ENCODE measurements at places on chromosomes 2 and 18.

- no peak for DNase-seq
Measured at GRCh38 chr2:37333256-37333655, 8.6 kb upstream of the PRKD3 start.

- DNase-seq = peak; percentile 62
Measured at GRCh38 chr2:18749912-18750526, 160.7 kb upstream of the NT5C1B start.

DNA sequence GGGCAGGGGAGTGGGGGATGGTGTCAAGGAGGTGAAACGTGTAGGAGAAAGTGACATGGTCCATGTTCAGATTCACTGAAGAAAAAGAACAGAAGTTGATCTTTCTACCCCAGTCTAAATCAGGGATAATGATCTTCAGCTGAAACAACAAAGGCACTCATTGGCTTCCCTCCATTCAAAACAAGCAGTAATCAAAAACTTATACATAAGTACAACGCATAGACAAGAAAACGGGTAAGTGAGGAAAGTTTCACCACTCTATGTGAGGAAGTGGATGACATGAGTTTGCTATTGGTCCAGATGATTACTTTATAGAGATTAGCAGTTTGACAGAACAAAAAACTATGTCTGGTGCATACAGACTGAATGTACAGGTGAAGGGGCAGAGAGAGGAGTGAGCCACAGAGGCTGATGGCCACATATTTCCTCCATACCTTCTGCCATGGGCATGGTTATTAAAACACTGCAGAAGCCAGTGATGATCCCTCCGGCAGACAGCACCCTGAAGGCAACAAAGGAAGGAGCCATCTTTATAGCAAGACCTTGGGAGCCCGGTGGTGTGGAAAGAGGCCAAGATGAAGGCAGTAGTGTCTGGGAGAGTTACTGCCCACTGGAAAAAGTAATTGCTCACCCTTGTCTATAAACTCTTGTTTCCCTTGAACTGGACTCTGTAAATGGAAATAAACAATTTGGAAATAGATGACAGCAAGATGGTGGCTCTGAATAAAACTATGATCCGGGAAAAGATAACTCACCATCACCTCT is 57.7 kb downstream of the SLC25A12 start:
- DNase-seq = no peak

DNA sequence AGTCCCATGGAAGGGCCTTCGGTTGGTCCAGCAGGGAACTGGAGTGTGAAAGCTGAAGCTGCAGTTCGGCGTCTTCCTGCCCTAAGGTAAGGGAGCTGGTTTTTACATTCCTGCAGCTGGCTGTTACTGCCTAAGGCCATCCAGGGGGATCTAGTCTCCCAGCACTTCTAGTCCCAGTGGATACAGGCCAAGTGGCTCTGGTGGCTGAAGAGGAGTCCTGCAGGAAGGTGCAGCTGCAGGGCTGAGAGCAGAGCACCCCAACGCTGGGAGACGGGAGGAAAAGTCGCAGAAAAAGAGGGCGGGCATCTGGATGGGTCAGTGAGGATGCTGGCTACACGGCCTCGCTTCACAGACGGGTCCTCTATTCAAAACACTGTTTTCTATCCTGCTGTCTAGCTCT is 225.0 kb upstream of the HS6ST1 start:
- DNase-seq = no peak

- no peak for DNase-seq
Measured at GRCh38 chr2:86069091-86069685, 36.5 kb downstream of the POLR1A start.

DNA sequence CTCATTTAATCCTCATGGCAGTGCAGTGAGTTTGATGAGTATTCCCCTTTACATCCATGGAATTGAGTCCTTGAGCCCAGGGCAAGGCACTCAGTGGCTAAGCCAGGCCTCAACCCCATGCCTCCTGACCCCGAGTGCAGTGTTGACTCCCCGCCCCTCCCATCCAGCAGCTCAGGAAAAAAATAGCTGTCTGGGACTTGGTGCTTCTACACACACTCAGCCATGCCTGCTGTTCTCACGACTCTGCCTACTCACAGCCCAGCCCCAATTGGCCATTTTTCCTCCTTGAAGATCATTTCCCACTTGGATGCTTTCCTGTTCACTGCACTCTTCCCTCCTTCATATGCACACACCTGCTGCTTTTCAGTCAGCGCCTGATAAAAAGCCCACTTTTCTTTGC is 8.8 kb downstream of the FOSL2 start:
- DNase-seq = no peak

DNA sequence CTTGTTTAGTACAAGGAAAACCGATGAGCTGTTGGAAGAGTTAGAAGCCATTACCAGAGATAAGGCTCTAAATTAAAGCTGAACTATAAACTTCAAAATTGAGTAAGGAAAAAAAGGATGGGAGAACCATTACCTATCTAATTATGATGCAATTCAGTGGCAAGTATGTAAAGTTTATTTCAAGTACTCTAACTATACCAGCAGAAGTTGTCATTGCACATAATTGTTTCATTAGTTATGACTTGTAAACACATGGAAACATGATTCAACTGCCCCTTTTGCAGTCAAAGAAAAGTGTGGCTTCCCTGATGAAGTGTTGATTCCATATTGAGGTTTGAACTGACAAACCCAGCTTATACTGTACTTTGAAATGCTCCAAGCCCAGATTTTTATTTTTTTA is 324.1 kb upstream of the KCNJ3 start:
- DNase-seq = no peak

- DNase-seq = no peak
Measured at GRCh38 chr18:48937869-48938750, 12.7 kb downstream of the SMAD7 start.

DNA sequence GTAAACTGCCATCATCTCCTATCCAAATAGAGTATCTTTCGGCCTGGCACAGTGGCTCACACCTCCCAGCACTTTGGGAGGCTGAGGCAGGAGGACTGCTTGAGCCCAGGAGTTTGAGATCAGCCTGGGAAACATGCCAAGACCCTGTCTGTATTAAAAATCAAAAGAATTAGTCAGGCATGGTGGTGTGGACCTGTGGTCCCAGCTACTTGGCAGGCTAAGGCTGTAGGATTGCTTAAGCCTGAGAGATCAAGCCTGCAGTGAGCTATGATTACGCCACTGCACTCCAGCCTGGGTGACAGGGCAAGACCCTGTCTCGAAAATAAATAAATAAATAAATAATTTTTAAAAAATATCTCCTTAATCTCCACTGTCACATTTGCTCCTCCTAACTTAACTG is 14.7 kb upstream of the ARPC2 start:
- DNase-seq = no peak

DNA sequence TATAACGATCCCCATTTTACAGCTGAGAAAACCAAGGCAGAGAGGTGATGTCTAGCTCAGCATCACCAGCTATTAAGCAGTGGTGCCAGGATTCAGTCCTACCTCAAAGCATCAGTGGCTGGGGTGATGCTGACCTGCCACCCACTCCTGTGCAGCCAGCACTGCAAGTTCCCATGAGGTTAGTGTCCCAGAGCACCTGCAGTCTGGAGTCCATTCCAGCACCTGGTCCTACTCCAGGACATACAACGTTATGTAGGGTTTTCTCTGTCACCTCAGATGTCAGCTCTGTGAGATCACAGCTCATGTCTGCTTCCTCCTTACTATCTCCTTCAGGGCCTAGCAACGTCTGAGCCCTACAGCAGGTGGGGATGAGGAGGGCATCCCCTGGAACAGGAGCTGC is 328.0 kb upstream of the HS6ST1 start:
- DNase-seq = no peak

- DNase-seq = no peak
Measured at GRCh38 chr18:286515-287310, 18.9 kb upstream of the THOC1 start.

DNA sequence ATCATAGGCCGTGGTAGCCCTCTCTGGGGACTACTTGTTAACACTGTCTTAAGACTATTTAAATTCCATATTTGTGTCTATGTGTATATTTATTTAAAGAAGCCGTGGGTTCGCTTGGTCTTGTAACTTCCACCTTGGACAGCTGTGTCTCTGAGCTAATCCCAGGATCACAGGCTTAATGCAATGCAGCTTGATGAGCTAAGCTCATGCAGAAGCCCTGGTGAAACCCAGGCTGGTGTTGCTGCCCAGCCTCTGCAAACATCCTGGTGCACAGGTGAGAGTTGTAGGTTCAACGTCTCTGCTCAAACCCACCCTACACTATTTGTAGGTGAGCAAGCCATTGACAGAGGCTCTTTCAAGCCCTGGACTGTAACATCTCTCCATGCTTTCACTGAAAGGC is 211.8 kb downstream of the FAM210A start:
- no peak for DNase-seq

DNA sequence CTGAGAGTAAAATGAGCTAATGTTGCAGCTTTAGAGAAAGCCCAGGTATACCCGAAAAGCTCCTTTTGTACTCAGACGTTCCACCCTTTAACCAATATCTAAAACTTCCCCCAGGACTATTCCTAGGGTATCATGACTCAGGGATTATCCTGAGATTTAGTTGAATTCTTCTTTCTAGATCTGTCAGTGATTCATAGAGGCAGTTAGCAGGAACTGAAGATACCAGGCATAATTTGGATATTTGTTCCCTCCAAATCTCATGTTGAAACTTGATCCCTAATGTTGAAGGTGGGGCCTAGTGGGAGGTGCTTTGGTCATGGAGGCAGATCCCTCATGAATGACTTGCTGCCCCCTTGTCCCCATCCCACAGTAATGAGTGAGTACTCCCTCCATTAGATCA is 161.2 kb upstream of the LRP1B start:
- no peak for DNase-seq

DNA sequence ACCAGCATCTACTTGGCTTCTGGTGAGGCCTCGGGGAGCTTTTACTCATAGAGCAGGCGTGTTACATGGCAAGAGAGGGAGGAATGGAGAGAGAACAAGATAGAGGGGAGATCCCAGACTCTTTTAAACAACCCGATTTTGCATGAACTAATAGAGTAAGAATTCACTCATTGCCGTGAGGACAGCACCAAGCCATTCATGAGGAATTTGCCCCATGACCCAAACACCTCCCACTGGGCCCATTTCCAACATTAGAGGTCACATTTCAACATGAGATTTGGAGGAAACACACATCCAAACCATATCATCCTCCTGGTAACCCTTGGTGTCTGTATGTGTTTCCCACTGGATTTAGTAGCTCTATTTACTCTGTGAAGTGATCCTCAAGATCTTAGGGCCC is 249.9 kb upstream of the SP5 start:
- DNase-seq = no peak

- no peak for DNase-seq
Measured at GRCh38 chr2:53633441-53633840, 134.2 kb upstream of the CHAC2 start.

DNA sequence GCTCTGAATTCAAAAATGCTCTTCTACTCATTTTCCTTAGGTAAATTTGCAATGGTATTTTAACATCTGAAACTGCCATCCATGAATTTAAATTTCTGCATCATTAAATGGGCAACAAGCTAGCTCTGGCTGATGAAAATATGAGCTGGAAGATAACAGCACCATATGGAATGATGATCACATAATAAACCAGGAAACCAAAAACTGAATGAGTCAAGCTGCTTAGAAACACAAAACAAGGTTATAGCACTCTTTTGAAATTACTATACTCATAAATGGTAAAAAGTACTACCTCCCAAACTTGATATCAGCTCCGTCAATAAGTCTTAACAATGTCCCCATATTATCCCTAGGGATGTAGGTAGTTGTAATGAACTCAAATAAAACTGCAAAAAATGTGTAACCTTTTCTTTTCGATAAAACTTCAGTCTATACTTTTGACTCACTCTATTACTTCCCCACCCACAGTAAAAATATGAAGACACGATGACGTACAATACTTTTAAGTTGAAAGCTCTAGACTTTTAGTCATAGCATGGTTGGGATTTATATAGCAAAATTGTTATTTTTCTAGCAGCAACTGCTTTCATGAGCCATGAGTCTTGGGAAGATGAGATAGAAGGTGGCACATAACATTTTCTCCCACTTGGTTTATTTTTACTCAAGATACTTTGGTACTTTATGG is 396.7 kb downstream of the CDH2 start:
- DNase-seq = no peak

DNA sequence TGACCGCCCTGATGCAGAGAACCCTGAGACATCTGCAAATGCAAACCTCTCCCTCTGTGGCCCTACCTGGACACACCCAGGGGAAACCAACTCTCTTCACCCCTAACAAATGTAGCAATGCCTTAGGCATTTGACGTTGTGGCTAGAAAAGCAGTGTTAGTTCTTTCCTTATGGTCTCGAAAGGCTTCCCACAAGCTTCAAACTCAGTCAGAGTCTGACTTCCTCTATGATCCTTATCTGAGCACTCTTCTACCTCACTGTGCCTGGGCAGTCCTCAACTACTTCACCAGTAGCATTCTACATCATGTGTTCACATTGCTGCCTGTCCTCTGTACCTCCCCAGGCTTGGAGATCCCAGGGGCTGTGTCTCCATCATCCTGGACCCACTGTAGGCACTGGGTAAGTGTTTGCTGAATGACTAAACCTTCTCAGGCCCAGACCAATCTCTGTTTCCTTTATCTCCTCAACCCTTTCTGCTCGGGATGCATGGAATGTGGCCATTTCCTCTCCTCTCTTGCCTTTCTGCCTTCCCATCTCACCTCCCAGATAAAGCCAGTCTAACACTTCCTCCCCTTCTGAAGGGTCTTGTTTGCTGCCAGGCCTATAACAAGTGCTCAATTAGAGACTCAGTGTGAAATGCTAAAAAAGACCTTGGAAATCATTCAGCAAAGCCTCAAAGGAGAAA is 91.7 kb upstream of the ACAA2 start:
- DNase-seq = no peak

- no peak for DNase-seq
Measured at GRCh38 chr2:240797914-240798313, 22.1 kb downstream of the KIF1A start.

- no peak for DNase-seq
Measured at GRCh38 chr2:3486047-3487027, 33.0 kb downstream of the ADI1 start.

- no peak for DNase-seq
Measured at GRCh38 chr2:54396107-54396506, 60.0 kb upstream of the SPTBN1 start.

DNA sequence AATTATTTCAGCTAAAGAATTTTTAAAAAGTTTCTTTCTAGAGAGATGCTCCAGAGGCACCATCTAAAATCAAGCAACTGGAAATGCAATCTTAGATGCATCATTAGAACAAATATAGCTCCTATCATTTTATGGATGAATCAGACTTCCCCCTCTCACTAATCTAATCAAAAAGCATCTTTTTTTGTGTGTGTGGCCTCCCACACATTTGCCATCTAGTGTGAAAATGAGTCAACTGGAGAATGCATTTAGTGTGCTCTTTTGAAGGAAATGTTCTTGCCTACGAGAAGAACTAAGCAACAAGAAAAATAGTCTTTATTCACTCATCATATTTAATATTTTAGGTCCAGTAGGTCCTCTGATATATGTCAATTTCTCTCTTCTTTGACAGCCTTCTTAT is 39.5 kb upstream of the FIGN start:
- DNase-seq = no peak

DNA sequence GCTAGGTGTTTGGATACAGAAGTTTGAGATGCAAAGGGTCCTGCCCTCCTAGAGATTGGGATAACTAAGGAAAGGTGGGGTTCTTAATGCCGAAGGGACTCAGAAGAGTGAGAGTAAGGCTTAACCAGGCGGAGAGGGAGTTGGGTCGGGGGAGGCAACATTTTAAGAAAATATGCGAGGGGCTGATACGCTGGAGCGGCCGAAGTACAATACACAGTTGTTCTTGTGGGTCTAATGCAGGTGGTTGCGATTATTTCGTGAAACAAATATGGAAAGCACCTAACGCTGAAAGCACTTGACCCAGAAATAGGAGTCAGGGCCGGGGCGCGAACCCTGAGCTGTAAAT is 344 bp upstream of the MRPL33 start:
- no peak for DNase-seq
